ENCODE measurements at places on chromosomes 4 and X. TPM values are rescaled to one million over a fixed set of nuclear protein-coding genes. Genes with fewer than 3 reads are reported as not detected.

- H3K4me3 ChIP-seq, result no peak overlapping the region
- H3K27ac ChIP-seq, result no peak overlapping the region
- no peaks in the 10 kb centered on the region for H3K27me3 ChIP-seq
- no peak for DNase-seq
Measured at GRCh38 chr4:20298986-20299385, 47.3 kb downstream of the SLIT2 start.

DNA sequence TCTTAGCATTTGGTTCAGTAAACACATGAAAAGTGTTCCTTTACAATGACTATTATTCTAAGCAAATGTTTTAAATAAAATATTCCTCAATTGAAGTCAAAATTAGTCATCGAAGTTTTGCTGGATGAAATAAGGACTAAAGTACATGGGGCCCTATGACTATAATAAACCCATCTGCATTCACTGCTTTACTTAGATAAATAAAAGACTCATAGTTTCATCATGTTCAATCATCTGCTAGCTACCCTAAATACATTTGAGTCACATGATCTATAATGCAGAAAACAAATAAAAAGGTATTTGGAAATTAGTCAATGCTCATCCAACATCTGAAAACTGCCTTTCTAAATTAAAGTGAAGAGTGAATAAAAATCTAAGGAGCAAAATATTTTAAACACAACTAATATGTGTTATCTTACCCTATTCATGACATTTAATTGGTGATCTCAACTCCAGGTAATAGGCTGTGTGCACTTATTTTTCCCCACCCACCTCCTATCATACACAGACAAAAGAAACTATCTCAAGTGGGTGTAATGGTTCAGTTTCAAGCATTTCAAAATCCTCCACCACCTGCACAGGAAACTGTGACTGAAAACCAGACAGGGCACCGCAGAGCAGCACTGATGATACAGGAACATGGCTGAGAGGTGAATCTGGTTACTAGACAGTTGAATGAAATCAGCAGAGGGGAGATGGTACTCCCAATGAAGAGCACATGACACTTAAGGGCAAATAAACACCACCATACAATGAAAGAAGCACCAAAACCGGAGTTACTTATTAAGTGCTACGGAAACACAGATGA lies 78.6 kb downstream of the CAMK2D start:
- no peaks in the 10 kb centered on the region for H3K27me3 ChIP-seq
- no peak for DNase-seq
- H3K4me3 ChIP-seq, result no peak overlapping the region
- H3K27ac ChIP-seq, result no peak overlapping the region
- H3K36me3 ChIP-seq, result no peaks in the 10 kb centered on the region
- no peaks in the 10 kb centered on the region for H3K4me1 ChIP-seq

GRCh38 chrX:2539586-2539985 lies 38.8 kb upstream of the DHRSX start:
- no peaks in the 10 kb centered on the region for H3K36me3 ChIP-seq
- no peak for DNase-seq
- no peak overlapping the region for H3K4me3 ChIP-seq
- H3K27ac ChIP-seq, result no peak overlapping the region
- H3K27me3 ChIP-seq, result no peaks in the 10 kb centered on the region
- H3K4me1 ChIP-seq, result no peaks in the 10 kb centered on the region

DNA sequence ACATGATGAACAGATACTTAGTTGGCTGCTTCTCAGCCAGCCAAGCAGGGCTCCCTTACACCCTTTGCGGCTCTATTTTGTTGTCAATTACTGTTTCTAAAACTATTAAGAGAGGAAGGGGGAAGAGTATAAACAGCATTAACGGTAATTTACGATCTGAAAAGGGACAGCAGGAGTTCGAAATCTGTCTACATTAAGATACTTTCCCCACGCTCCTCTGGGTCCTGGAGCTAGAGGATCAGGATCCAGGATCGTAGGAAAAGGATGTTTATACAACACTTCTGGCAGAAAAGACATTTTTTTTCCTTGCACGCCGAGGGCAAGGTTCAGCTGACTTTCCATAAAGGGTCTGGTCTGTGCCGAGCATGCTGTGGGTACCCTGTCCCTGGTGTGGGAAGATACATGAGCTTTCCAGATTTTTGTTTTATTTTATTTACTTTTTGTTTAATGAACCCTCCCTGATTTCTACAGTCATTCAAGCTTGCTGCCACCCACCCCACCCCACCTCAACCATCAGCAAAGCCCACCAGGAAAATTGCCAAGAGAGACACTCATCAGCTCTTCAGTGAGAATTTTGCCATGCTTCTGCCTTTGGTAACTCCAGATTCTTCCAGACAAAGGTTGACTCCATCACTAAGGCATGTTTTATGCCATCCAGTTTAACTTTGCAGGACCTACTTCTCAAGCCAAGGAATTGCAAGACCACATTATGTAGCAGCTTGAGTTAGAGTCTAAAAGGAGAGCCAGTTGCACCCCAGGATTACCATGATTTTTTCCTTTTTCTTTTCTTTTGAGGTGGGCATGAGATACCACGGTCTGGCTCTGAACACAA lies 188.1 kb downstream of the QDPR start:
- DNase-seq, result no peak
- no peak overlapping the region for H3K27ac ChIP-seq
- H3K36me3 ChIP-seq, result no peaks in the 10 kb centered on the region
- no peak overlapping the region for H3K4me3 ChIP-seq
- no peaks in the 10 kb centered on the region for H3K4me1 ChIP-seq

GRCh38 chr4:2968381-2968780 lies 5.0 kb downstream of the GRK4 start:
- H3K4me1 ChIP-seq, result no peaks in the 10 kb centered on the region
- no peak for DNase-seq
- no peak overlapping the region for H3K27ac ChIP-seq
- no peaks in the 10 kb centered on the region for H3K27me3 ChIP-seq
- H3K4me3 ChIP-seq, result no peak overlapping the region

DNA sequence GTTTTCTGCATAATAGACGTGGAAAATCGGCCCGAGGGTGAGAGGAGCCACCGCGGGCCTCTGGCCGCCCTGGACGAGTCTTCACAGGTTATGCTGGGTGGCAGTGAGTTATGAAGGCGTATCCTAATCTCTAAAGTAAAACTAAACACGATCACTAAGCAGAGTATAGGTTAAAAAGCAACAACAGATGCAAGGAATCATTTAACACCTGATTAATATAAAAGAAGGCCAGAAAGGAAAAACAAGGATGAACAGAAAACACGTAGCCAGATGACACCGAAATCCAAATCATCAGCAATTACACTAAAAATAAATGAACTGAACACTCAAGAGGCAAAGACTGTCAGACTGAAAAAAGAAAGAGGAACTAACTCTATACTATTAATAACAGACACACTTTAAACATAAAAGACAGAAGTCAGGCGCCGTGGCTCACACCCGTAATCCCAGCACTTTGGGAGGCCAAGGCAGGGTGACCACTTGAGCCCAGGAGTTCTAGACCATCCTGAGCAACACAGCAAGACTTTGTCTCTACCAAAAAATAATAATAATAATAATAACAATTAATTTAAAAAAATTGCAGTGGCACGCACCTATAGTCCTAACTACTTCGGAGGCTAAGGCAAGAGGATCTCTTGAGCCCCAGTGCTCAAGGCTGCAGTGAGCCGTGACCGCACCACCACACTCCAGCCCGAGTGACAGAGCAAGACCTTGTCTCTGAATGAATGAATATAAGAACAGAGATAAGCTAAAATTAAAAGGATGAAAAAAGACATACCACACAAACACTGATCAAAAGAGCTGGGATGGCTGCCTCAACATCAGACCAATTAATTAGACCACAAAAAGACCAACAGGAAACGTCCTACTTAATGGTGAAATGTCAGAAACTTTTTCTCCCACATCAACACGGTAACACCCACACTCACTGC lies 30.0 kb downstream of the CTBP1 start:
- H3K27ac ChIP-seq, result no peak overlapping the region
- peaks cover 44% of the 10 kb centered on the region for H3K36me3 ChIP-seq
- no peaks in the 10 kb centered on the region for H3K27me3 ChIP-seq
- H3K4me3 ChIP-seq, result no peak overlapping the region
- no peak for DNase-seq

DNA sequence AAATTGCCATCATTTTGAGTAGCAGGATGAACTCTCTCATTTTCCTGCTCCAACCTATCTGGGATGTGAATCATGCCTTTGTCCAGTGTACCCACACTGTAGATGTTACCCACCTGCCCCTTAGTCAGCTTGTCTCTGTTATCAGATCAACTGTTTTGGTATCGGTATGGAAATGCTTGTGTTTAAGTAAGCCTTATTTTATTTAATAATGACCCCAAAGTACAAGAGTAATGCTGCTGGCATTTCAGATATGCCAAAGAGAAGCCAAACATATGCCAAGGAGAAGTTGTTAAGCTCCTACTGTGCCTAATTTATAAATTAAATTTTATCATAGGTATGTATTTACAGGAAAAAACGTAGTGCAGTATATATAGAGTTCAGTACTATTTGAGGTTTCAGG lies 18.6 kb upstream of the RAP1GDS1 start:
- no peaks in the 10 kb centered on the region for H3K36me3 ChIP-seq
- H3K4me1 ChIP-seq, result no peaks in the 10 kb centered on the region
- no peak overlapping the region for H3K27ac ChIP-seq
- H3K27me3 ChIP-seq, result no peaks in the 10 kb centered on the region
- H3K4me3 ChIP-seq, result no peak overlapping the region

DNA sequence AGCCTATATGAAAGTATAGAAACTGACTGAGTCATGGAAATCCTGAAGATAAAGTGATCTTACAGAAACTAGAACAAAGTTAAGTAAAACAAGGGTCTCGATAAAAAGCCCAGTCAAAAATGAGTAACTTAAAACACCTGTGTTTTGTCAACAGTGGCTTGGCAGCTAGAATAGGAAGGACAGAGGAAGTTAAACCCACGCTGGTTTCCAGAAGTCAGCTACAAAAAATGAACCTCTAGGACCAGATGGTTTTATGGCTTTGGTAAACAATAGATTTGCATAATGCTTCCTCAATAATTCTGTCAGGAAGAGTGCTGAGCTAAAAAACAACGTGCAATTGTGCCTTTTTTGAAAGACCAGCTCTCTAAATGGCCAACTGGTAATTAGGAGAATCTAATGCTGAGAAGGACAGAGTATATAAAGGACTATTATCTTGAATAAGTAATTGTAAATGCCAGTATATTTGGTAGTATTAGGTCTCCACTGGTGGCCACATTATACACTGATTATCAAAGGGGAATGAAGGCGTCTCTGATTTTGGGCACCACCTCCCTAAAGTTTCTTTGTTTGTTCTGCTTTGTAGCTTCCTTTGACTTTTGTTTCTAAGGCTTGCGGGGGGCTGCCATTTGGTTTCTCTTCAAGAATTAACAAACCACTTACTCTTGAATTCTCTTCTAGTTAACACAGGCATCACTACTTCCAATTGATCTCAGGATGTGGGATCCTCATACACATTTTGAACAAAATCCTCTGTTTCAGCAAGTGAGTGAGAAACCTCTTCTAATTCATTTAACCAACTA lies 72.2 kb upstream of the PPP3CA start:
- H3K27ac ChIP-seq, result peak overlapping the region; percentile 1
- no peaks in the 10 kb centered on the region for H3K36me3 ChIP-seq
- H3K4me1 ChIP-seq, result peaks cover 14% of the 10 kb centered on the region

DNA sequence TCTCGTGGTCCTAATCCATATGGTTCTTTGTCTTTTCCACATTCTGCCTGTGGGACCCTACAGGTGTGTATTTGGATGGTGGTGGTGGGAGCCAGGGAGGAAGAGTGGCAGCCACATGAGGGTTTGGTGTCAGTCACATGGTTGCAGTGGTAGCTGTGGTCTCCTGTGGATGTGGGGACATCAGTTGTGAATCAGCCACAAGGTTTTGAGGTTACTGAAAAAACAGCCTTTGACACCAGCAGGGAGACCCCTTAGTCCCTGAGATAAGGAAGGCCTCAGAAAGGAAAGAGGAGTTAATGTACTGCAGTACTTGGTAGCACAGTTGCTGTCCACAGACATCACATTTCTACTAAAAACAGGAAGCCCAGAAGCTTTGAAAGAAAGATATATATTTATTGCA lies 15.8 kb upstream of the GAGE10 start:
- no peak overlapping the region for H3K4me3 ChIP-seq
- no peaks in the 10 kb centered on the region for H3K4me1 ChIP-seq
- H3K36me3 ChIP-seq, result no peaks in the 10 kb centered on the region
- no peak for DNase-seq
- no peak overlapping the region for H3K27ac ChIP-seq
- peaks cover 6% of the 10 kb centered on the region for H3K27me3 ChIP-seq

- peak; percentile 45 for DNase-seq
- no peaks in the 10 kb centered on the region for H3K36me3 ChIP-seq
- no peak within 1 kb of the TSS for H3K27ac ChIP-seq
Measured at GRCh38 chrX:152138388-152138784, at the start of gene MAGEA10. Gene MAGEA10, minus strand, starts transcription at chrX:152138577. Its CDS starts 2,957 bp downstream, at chrX:152135620.

DNA sequence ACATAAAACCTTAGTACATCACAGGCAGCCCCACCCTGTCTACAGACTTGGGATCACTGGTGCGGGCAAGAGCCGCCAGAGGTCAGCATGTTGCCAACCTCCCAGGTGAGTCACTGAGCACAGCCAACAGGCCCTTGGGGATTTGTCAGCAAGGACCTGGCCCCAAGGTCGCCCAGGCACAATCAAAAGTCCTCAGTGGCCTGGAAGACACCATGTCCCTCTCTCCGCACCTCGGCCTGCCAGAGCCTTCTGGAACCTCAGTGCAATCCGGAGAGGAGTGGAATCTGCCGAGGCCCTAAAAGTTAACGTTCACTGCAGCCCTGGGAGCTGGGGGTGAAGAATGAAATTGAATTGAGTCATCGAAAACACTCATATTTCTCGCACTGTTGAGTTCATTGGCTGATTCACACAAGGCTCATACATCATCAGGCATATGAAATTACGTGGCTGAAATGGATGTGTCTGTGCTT lies 74.3 kb downstream of the WFS1 start:
- DNase-seq, result no peak
- no peaks in the 10 kb centered on the region for H3K4me1 ChIP-seq
- no peaks in the 10 kb centered on the region for H3K36me3 ChIP-seq
- H3K4me3 ChIP-seq, result no peak overlapping the region
- H3K27ac ChIP-seq, result no peak overlapping the region

DNA sequence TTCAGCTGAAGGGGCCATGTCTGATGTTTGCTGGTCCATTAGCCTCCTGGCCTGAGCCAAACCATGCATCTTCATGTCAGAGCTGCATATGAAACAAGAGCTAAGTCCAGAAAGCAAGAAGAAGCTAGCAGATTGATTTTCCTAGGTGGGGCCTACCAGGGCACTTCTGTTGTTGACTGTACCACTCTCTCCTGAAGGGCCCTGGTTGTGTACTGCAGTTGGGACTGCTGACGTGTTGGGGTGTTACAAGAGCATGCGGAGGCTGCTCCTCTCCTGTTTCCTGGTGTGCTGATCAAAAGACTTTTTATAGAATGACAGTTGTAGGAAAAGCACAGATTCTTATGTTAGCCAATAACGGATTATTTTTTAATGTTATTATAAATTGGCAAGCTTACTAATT lies 145.1 kb downstream of the TBL1X start:
- H3K4me1 ChIP-seq, result no peaks in the 10 kb centered on the region
- H3K4me3 ChIP-seq, result no peak overlapping the region
- no peak overlapping the region for H3K27ac ChIP-seq
- H3K36me3 ChIP-seq, result no peaks in the 10 kb centered on the region
- no peak for DNase-seq

The CCNA2 gene
- 0.61 TPM for total RNA-seq

The ACE2 gene
- total RNA-seq, result 3.1 TPM

The BTC gene
- 1.7 TPM for total RNA-seq

The USP17L24 gene
- not detected for total RNA-seq

The ARHGEF6 gene
- 2.1 TPM for total RNA-seq

The AFP gene
- not detected for total RNA-seq

The RPS3A gene
- total RNA-seq, result 882 TPM

Measured in pancreas (tissue), 10 donors.